Stimulated activated naive CD4-positive, alpha-beta T cell treated with Interleukin-2 at 50 U/mL for 16 hours (primary cell): ENCODE measurements at places on chromosomes 11 and 22.
A peak's percentile ranks its signal among the peaks of the same experiment; 100 is the strongest.

- no peak for DNase-seq
These were observed at the start of gene MRGPRG for GRCh38 chr11:3218483-3219280. TSS of gene MRGPRG (minus strand) at chr11:3218813. CDS start at chr11:3218813, 0 bp downstream.

DNA sequence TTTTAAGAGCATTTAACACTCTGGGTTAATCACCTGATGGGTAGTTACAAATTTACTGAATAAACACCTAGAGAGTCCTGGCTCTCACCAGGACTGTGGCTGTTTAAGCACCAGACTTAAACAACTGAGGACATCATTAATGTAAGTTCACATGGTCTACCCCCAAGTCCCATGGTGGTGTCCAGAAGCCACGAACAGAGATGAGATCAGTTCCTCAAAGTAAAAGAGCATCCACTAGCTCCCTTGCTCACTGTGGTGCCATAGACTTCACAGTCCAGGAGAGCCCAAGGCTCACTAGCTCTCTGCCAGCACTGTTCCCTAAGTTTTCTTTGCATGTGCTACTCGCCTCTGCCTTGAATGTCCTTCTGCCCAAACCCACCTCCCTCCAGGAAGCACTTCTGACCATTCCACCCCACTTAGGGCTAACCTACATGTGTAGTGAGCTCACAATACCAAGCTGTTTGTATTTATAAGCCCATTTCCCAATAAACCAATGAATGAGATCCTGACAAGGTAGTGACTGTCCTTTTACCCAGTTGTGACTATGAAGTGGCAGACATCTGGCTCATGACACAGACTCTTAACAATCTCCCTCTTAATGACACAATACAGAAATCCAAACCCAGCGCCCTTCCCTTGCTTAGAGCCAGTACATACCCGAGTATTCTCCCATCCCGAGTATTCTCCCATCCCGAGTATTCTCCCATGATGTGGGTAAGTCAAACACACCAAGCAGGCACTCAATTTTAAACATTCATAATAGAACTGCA, 15.7 kb downstream of the NAP1L4 start:
- no peak for DNase-seq

DNA sequence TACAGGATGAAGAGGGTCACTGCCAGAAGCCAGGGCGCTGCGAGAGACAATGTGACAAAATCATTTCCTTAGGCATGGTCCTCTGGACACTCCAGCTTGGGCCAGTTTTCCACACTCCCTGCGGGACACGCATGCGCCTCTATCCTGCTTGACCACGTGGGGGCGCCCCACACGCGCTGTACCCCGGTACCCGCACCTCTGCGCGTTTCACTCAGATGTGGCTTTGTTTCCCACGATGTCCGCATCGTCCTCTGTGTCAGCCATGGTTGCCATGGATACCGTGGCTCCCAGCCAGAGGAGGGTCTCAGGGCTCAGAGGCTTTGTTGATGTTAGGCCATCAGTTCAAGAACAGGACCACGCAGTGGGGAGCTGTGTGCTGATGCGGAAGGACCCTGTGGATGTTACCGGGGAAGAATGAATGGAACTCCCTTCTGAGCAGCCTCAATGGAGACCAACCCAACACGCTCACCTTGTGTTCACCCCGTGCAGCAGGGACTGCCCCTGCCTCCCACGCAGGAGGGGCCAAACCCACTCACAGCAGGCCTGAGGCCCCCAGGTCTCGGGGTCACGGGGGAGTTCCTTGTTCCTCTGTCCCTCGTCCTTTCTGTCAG, 101.1 kb upstream of the SLC22A12 start:
- DNase-seq: peak; percentile 4

DNA sequence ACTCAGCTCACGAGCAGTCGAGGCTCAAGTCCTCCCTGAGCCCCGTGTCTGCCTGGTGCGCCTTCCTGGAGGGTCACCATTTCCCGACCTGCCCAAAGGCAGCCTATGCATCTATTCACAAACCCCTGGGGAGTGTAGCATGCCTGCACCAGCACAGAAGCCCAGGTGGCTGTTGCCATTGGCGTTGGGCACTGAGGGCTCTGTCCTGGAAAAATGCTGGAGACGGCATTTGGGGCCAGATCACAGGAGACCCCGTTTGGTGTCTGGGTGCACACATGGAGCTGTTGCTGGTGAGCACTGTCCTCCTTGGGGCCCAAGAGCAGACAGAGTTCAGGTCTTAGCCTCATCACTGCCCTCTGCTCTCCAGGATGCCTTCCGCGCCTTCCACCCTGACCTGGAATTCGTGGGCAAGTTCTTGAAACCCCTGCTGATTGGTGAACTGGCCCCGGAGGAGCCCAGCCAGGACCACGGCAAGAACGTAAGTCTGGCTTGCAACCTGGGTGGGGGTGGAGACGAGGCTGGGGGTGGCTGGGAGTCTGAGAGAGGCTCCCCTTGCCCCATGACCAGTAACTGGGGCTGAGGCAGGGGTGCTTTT, 9.4 kb downstream of the FADS2 start:
- DNase-seq: no peak

- no peak for DNase-seq
These were observed 7.1 kb upstream of the MYBPC3 start for GRCh38 chr11:47359586-47359985.

DNA sequence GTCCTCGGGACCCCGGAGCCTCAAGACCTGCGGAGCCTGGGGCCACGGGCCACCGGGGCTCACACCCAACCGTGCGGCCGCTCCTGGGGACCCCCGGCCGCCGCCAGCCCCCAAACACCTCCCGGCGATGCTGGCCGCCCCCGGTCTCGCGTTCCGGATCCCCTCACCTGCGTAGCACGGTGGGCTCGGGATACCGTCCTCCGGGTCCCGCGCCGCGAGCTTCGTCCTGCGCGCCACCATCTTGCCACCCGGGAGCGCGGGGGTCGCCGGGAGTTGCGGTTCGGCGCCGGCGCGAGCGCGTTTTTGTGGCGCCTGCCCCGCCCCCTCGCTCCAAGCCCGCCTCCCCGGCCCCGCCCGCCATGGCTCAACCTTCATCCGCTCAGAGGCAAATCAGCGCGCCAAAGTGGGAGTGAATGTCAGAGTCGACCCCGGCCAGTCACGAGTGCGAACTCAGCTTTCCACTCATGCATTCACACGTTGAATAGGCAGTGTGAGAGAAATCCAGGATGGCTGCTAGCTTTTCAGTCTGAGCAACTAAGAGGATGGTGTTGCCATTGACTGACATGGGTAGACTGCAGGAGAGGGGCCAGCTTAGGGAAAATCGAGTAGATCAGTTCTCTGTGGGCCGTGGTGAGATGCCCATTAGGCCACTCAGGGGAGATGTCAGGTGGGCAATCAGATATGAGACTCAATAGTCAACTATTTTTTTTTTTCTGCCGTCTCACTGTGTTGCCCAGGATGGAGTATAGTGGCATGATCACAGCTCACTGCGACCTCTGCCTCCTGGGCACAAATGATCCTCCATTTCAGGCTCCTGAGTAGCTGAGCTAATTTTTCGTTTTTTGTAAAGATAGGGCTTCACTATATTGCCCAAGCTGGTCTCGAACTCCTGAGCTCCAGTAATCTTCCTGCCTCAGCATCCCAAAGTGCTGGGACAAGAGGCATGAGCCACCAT, 28.3 kb downstream of the SERHL2 start:
- peak; percentile 82 for DNase-seq

DNA sequence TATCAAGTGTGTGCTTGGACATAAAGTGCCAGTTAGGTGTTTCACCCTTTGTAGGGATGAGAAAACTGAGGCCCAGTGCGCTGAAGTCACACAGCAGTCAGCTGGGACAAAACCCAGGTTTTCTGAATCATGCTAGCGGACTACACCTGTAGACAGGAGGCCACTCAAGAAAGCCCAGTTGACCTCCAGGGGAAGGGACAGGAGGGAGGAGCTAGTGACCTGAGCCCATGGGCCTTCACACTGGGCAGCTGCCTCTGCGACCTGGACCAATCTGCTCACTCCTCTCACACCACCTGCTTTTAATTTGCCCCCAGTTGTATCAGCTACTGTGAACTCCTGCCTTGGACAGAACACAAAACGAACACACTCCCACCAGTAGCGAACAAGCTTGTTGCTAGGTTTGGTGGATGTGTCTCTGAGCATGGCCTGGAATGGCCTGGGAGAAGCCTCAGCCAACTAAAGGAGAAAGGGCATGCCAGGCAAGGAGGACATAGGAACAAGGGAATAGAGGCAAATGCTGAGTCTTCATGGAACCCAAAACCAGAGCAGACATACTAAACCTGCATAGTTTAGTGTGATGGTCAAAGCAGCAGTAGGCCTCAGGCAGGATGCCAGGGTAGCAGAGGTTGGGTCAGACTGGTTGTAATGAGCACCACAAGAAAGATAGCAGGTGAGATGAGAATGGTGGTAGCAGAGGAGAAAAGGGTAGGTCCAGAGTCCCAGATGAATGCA, 7.2 kb downstream of the LMO1 start:
- no peak for DNase-seq

DNA sequence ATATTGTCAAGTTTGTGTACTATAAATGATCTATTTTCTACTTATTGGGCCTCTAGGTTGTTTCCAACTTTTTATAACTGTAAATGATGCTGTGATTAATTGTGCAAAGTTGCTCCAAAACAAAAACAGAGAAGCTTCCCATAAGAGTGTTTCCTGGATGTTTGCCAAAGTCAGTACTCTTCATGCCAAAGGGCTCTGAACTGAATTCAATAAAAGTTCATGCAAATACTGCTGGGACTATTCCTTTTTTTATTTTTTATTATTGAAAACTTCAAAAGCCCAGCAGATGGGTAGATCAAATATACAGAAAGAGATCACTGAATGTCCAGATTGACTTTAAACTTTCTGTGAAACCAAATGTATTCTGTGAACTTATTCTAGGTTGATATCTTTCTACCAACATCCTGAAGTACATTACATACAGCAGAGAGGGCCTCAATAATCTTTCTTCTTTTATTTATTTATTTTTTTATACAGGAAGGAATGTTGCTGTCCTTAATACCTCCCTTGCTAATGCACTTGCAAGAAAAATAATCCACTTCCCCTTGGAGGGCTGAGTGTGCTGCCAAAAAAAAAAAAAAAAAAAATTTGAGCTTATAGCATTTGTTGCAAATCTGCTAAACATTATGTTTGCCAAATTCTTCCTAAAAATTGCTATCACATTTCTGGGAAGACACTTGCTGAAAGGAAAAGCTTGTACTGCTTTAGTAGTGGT, 53.0 kb downstream of the CTSC start:
- no peak for DNase-seq

DNA sequence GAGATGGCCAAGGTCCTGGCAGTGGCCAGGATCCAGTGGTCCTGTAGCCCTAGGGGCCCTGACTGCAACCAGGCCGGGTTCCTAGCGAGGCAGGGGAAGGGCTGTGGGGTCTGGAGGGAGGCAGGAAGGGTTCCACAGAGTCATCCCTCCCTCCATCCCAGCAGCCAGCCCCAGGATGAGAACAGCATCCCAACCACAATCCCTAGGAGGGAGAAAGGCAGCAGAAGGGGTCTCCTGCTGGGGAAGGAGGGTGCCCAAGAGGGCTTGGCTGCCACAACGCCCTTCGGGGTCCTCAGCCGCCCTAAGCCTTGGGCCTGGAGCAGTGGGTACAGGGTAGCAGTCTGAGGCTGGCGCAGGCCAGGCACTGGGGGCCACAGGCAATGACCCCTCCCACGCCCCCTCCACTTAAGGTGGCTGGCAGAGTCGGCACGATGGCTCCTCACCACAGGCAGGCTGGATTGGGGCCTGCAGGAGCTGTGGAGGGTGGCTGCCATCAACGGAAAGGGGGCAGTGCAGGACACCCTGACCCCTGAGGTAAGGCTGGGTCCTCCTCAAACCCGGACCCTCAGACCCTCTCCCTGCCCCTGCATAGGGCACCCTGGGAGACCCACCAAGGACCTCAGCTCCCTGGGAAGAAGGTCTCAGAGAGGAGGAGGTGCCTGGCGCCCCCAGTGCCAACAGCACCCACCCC, 7.2 kb downstream of the SLC22A12 start:
- no peak for DNase-seq

GRCh38 chr11:47928426-47928825, 51.9 kb upstream of the PTPRJ start:
- DNase-seq: no peak
